HEK293T (cell line): ENCODE measurements at places on chromosomes 7 and 10.

- DNase-seq: no peak
Measured at GRCh38 chr7:154795437-154795836, 207.5 kb downstream of the PAXIP1 start.

GRCh38 chr7:964401-965231 is 10.1 kb upstream of the ADAP1 start:
- DNase-seq: peak; percentile 48

DNA sequence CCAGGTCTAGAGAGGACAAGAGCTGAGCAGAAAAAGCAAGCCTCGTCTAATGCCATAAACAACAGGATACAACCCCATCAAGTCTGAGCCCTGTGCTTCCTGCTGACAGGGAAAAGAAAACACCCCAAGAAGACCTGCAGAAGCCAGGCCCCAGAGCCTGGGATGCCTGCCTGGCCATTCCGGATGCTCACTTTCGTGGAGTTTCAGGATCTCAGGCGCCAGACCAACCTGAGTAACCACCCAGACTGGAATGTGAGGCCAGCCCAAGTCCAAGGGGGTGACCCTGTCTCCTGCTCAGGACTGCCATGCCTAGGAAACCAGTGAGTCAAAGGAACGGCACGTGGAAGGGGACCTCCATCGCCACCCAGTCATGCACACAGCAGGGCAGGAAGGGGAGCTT is 74.3 kb downstream of the PLXNA4 start:
- no peak for DNase-seq

DNA sequence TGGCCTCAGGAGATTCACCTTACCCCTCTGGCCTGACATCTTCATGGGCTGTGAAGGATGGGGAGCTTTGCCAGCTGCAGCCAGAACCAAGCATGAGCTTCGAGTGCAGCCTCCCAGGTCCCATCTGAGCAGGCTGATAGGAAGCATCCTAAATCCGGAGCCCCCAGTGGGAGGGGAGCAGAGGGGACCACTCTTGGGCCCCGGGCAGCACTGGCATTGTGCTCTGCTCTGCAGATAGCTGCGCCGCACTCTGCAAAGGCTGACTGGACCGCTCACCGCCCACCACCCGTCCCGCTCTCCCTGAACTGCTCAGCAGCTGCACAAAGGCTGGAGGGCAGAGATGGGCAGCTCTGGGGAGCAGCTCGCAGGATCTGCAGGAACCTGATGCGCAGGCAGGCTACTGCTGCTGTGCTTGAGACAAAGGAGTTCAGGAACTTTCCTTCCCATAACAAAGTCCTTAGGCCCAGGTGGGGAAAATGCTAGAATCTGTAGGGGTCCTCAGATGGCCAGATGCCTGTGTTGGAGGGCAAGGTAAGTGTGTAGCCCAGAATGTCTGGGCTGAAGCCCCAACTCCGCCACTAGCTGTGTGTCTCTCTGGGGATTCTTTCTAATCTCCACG is 51.8 kb downstream of the ARHGAP22 start:
- DNase-seq: no peak

DNA sequence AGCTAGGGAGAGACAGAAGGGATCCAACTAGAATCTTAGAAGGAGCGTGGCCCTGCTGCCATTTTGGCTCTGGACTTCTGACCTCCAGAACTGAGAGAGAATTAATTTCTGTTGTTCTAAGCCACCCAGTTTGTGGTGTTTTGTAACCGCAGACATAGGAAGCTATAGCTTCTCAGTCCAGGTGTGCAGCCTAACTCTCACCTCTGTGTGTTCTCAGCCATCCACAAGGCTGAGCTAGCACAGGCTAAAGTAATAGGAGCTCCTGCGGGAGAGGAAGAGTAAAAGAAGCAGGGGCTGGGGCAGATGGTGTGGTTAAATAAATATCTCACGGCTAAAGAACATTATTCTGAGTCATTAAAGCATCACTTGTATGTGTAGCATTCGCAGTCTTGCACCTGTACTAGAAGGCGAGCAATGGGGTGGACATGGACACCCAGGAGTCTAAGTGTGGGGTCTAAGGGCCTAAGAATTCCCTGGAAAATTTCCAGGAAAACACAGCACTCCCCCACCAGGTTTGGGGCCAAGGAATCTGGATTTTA is 94.1 kb downstream of the AOAH start:
- DNase-seq: no peak

DNA sequence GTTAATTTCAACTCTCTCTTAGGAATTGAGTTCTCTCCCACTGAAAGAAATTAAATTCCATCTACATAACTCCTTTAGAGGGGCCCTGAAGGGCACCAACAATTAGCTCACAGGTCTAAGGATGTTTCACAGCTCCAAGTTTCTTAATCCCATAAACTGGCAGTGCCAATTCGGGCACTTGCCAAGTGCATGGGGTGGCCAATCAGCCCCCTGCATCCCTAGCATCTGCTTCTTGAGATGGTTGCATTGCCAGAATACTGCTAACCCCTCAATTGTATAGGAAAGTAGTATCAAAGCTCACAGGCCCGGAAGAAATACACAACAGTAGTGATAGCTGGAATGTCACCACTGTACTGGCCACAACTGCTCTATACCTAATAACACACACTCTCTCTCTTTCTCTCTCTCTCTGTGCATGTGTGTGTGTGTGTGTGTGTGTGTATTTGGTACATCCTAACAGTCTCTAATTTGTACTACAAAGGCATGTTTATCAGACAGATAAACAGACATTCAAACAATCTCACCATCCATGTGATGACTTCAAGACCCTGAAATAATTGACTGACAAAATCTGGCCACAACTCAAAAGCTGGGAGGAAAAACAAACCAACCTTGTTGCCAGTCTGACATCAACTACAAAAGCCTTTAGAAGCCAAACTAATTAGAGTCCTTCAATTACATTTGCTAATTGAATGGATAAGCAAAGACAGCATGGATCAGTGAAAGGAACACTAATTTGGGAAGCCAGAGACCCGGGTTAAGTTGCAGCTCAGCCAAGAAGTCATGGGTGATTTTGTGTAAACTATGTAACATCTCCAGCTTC is 27.8 kb downstream of the HIBADH start:
- no peak for DNase-seq

- DNase-seq: no peak
Measured at GRCh38 chr7:35718047-35718446, 23.1 kb upstream of the HERPUD2 start.

- DNase-seq: no peak
Measured at GRCh38 chr10:19480353-19480752, 335.9 kb upstream of the PLXDC2 start.

GRCh38 chr10:97279121-97279815 is 13.2 kb downstream of the ARHGAP19 start:
- no peak for DNase-seq

- no peak for DNase-seq
Measured at GRCh38 chr7:123397746-123398338, 136.6 kb downstream of the IQUB start.

DNA sequence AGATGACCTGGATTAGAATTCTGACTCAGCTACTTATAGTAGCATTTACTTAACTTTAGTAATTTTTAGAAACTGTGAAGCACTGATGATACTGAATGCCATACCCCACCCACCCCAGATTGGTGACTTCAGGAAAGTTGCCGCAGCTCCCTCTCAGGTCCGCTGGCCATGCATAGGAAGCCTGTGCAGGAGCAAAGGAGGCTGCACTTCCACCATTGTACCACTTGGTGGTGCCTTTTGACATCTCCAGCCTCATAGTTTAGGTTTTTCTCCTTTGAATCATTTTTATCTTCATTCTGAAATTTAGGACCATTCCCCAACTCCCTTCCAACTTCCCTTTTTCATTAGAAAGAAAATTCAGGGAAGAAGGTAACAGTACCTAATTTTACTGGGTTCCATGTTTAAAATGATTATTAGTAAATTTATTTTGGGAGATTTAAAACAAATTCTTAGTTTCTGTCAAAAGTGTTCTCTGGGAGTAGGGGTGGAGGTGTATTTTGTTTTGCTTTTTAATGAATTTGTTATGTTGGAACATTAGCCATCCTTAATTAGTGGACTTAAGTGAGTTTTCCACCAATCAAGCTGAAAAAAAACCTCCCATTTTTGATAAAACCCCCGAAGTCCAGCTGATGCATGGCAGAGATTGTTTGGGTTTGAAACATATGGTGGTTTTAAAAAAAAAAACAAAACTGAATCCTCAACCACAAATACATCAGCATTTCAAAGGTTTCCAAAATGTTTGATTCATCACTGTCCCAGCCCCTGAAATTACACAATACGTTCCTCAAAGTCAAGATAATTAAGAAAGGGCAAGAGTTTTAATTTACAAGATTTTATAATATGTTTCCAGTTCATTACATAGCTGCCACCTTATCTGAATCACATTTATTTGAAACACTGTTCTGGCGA is 109.6 kb downstream of the WNT2 start:
- DNase-seq: peak; percentile 69

- no peak for DNase-seq
Measured at GRCh38 chr10:7243873-7244272, 167.0 kb downstream of the SFMBT2 start.

DNA sequence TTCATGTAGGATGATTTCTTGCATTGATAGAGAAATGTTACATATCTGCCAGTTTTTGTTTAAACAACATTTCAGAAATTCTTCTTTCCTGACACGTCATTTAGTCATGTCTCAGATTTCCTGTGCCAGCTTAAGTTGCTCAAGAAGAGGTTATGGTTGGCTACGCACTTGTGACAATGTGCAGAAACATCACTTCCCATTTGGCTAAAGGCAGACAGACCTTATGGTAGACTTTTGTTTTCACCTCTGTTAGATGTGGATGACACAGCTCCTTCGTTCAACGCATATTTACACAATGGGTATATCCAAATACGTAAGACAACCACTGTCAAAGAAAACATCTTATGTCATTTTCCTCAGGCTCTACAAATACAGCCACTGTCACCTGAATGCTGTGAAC is 125.8 kb downstream of the DOCK4 start:
- DNase-seq: no peak

DNA sequence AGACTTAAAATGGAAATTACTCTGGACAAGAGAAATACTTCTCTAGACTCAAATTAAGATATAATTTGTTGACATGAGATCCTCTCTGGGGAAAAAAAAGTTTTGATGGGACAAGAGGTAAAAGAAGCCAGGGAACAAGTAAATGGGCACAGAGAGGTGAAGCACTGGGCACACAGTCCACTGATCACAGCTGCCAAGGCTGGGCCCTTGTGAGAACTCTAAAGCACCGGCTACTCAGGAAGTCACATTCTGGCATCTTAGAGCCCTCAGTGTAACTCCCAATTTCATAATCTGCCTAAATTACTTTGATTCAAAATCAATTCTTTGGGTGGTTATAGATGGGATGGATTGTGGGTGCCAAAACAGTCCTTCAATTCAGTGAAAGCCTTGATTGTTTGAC is 123.2 kb upstream of the CACNA2D1 start:
- no peak for DNase-seq

- DNase-seq: no peak
Measured at GRCh38 chr10:60425392-60426110, 35.9 kb upstream of the ANK3 start.

- DNase-seq: peak; percentile 72
Measured at GRCh38 chr10:114042895-114043531, 653 bp upstream of the ADRB1 start.

GRCh38 chr7:37118004-37118403 is 330.7 kb downstream of the ELMO1 start:
- no peak for DNase-seq

DNA sequence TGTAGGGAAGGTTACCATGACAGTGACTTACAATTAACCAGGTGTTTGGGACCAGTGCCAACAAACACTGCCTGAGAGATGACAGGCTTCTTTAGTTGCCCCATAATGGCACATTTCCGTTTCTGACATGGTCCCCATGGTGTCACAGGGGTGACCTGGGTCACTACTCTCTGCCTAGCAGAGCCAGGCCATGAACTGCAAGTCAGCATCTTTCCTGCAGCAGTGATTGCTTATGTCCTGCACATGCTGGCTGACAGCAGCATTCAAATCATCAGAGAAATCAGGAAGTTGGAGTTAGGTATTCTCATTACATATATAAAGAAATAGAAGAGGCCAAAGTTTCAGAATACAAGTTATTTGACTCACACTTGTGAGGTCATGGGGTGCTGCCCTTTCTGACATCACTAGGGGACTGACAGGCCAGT is 47.1 kb upstream of the ZNRF2 start:
- DNase-seq: no peak

- no peak for DNase-seq
Measured at GRCh38 chr7:100189061-100189460, 11.3 kb downstream of the STAG3 start.

GRCh38 chr7:55570939-55571338 is 1.4 kb downstream of the VOPP1 start:
- no peak for DNase-seq
